ENCODE measurements at places on chromosomes 7 and 10.

DNA sequence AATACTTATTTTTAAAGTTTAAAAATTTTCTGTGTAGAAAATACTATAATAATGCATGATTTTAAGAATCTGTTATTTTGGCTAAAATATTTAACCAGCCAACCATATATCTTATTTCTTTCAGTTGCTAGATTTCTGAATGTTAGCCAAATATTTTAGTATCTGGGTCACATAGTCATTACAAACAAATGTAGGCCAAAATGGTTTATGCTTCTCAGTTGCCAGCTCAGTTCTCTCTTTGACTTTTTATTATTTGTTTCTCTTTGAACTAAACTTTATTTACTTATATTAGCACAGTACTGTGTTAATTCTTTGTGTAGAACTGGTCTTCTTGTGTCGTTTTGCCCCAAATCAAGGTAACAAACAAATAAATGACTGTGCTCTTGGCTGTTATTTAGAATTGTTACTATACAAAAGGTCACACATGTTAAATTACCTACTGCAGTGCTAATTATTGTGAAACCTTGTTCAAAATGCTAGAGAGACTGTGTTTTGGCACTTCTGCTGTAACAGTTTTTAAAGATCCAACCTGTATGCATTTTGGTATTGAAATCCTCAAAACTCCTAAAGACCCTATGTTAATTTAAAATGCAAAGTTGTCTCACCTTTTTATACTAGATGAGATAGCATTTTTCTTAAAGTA lies 39.8 kb downstream of the ZEB1 start:
- no peak for DNase-seq

DNA sequence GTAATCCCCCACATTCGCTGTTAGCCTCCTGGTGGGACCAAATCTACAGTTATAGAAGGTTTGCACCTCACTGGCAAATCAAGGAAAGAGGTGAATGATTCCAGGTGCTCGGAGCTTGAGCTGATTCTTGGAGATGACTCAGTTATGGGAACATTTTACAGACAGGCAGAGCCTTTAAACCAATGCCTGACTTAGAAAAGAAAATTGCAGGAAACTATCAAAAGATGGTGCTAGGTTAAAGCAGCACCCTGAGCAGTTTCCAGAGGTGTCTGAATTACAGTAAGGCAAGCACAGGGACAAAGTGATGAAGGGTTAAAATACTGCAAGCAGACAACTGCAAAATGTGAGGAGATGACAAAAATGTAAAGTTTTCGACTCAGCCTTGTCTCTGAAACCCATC lies 2.9 kb downstream of the LRRTM3 start:
- no peak for DNase-seq

DNA sequence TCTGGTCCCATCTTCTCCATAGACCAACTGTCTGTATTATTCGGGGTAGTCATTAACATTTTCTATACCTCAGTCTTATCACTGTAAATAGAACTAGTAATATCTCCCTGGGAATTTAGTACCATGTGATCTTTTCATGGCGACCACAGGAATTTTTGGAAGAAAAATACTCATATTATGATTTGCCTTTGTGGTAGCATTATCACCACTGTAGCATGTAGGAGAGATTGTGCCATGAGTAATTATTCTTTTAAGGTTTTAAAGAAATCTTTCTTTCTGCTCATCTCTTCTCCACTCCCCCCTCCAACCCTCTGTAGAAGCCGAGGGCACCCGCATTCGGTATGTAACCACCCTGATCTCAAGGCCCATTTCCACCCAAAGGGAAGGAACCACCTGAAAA lies 25.0 kb downstream of the ZNF365 start:
- DNase-seq: no peak

DNA sequence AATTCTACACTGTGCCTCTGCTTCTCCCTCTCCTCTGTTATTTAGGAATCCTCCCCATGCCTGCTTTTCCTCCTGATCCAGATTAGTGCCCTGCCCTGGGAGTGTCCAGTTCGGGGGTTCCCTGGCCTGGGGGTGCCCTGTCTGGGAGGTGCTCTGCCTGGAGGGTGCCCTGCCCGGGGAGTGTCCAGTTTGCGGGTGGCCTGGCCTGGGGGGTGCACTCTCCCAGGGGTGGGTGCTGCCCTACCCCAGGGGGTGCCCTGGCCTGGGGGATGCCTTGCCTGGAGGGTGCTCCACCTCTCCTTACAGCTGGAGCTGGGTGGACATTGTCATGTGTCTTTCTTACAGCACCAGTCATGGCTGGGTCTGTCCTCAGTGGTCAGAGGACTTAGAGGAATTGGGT lies 20.2 kb downstream of the RAMP3 start:
- DNase-seq: no peak

DNA sequence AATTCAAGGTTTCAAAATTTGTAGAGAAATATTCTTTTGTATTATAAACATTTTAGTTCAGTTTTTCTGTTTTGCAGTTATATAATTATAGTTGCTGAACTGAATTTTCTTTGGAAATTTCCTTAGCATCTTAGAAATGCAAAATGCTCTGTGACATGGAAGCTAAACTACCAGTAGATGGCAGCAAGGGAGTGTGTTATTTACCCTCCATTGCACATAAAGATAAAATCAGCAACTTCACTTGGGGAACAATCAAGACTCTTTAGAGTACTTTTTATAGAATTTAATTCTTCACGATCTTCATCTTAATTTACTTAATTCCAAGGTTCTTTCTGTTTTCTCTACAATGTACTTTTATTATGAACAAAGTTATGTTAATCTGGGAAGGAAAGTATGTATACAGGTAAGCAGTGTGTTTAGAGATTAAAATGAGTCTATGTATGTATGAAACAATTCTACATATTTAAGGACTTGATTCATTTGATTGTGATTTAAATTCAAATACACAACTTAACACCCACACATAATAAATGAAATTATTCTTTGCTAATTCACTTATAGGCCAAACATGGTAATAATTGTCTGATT lies 404.2 kb downstream of the THSD7A start:
- no peak for DNase-seq

DNA sequence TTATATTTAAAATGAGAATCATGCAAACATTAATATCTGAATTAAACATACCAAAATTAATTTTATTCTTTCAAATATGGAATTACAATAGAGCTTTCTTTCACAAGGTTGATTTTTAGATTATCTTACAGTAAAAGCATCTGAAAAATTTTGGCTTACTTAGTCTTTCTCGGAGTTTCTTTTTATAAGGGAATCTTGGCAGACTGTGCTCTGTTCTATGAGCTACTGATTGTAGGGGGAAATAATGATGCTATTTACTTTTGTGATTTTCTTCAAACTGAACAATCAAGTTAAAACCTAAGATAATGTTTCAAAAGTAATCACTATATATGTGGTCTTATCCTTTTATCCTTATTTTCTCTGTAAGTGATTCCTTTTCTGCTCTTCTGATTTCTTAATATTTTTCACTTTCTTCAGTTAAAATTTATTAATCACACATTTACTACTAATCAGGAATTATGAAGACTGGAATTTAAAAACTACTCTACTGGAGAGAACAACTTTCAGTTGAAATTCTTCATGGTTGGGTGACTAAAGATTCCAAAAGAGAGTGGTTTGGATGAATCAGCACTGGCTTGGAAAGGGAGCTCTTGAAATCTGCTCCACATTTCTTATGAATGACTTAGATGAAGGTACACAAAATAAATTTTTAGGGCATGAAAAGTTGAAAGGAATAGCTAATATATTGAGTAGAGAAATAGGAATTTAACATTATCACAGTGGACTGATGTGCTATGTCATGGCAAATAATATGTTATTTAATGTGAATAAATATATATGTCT lies 103.9 kb downstream of the PPP1R9A start:
- DNase-seq: no peak

GRCh38 chr7:318878-319661 lies 29.1 kb downstream of the FOXL3 start:
- no peak for DNase-seq

- DNase-seq: no peak
These were observed 223.4 kb downstream of the BMPER start for GRCh38 chr7:34128762-34129161.

DNA sequence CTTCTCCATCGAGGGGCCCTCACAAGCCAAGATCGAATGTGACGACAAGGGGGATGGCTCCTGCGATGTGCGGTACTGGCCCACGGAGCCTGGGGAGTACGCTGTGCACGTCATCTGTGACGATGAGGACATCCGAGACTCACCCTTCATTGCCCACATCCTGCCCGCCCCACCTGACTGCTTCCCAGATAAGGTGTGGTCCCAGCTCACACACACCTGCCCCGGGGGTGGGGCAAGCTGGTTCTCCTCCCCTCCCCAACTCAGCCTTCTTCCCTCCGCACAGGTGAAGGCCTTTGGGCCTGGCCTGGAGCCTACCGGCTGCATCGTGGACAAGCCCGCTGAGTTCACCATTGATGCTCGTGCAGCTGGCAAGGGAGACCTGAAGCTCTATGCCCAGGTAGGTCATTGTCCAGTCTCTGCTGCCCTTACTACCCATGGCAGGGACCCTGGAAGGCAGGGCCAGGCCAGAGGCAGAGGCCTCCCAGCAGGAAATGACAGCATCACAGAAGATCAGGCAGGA lies 11.0 kb downstream of the FLNC start:
- no peak for DNase-seq

DNA sequence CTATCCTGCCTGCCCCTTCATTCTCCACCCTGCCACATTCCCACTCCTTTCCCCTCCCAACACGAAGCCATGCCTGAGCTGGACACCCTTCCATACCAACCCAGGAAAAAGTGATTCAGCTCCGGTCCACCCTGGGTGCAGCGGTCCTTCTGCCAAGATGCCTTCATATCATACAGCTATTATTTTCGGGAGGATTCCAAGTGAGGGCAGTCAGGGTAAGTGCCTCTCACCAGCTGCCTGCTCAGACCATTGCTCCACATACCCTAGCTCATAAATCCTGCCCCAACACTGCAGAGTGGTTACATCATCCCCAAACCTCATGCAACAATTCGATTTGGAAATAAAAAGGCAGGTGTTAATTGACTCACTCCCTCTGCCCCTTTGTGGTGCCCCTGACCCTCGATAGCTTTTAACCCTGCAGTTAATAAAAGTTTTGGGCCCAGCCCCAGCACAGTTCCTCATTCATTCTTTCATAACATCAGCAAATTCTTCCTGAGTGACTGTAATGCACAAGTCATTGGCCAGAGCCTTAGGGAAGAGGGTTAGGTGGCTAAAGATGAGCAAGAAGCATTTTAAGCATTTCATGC lies 42.6 kb downstream of the ZNF503 start:
- no peak for DNase-seq

DNA sequence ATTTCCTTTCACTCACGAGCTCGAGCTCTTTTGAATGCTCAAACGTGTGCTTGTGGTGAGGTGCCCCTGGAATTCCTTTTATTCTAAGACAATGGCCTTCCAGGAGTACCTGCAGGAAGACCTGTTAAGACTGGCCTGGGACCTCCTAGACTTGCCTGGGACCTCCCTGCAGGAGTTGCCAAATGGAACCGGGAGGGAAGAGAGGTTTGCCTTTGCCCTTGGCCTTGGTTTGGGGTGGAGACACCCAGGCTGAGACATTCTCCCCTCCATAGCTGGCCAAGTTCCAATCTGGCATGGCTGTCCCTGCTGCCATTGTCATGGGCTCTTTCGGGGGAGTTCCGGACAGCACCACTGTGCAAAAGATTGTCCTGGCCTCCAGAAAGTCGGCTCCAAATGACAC lies 39.7 kb downstream of the DNAJB12 start:
- DNase-seq: no peak

DNA sequence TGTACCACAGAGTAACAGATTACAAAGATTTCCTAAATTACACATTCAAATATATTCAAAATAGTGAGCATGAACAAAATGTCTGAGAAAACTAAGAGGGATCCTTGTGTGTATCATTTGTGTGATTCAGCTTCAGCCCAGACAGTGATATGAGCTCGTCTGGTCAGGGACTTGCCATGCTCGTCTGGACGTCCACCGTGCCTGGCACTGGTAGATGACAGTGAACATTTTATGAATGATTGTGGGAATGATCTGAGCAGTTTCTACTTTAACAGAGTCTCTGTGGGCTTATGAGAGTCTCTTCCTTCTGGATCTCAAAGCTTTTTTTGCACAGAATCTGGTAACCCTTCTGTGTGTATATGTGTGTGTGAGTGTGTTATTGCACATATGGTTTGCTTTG lies 34.2 kb upstream of the ANKRD2 start:
- DNase-seq: no peak

DNA sequence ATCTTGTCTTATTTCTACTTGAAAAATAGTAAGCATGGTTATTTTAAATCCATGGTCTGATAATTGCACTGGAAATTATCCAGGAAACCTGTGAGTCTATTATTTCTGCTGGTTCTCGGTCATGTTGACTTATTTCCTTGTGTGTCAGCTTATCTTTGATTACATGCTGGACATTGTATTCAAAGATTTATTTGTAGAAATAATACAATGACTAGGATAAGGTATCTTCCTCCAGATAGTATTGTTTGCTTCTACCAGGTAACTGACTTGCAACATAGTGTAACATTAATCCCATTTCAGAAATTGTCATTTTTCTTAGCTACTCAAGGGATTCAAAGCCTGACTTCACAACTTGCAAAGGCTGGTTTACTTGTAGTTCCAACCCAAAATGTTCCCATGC lies 33.4 kb downstream of the PLXNA4 start:
- DNase-seq: no peak

DNA sequence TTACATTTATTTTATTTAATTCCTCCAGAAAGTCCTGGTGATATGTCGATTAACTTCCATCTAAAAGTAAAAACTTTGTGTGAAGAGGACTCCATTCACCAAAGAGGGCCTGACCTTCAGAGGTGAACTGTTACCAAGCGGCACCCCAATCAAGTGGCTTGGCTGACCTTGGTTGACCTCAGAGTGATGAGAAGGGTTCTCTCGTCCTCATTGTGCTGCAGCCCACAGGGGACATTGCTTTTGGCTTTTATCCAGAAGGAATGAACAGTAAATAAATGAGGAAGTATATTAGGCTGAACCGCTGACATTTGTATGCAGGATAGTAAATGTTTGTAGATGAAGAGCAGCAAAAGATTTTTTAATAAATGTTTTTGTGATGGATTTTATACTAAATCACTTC lies 172.4 kb upstream of the MKI67 start:
- no peak for DNase-seq

DNA sequence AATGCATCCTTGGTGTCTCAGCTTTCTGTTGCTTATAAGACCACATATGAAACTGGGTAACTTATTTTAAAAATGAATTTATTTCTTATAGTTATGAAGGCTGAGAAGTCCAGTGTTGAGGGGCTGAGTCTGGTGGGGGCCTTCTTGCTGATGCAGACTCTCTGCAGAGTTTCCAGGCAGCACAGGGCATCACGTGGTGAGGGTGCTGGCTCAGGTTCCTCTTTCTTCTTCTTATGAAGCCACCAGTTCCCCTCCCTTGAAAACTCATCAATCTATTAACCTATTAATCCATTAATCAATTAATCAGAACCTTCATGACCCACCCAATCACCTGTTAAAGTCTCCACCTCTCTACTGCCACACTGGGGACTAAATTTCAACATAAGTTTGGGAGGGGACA lies 595.6 kb upstream of the NRP1 start:
- DNase-seq: no peak

- DNase-seq: no peak
These were observed at the start of gene PTN for GRCh38 chr7:137343281-137343841. PTN (minus strand) TSS chr7:137343733; CDS start chr7:137254973, 88,760 bp downstream.

- DNase-seq: no peak
These were observed 68.7 kb downstream of the CAV1 start for GRCh38 chr7:116593359-116594075.

Measured in CD4-positive, alpha-beta T cell treated with Interleukin-17A for 4 hours (primary cell).